ENCODE measurements at places on chromosomes 12 and 14. TPM values are rescaled to one million over a fixed set of nuclear protein-coding genes. Genes with fewer than 3 reads are reported as not detected.

The NPAS3 gene
- total RNA-seq = 0.45 TPM

DNA sequence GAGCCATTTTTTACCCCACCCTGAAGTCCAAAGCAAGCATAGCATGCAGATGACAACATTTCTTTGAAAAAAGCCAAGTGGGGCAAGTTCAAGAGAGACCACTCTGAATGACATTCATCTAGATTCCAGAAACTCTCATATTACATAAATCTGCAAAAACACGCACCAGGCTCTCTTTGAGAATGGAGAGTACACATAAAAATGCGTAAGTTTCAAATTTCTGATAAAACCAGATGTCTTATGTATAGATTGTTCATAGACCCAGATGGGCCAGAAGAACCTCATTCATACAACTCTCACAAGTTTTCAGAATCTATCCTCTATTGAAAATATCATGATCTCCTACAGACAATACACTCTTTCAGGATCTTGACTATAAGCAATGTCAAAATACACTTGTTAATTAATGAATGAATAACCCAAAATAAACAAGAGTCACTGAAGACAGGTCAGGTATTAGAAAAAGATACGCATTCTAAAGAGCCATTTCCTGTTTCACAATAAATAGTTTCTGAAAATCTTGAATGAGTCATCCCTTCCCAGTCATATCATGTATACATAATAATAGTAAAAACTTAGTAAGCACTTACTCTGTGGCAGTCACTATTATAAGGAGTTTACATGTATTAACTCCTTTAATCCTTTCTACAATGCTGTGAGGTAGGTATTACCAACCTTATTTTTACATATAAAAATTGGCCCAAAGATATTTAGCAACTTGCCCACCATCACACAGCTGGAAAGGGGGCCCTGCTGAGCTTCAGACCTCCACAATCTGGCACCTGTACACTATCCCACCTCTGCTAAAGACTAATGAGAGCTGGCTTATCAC, 72.0 kb downstream of the PPP2R5E start:
- H3K27ac ChIP-seq = no peak overlapping the region
- no peak for DNase-seq
- H3K4me3 ChIP-seq = no peak overlapping the region
- H3K36me3 ChIP-seq = no peaks in the 10 kb centered on the region

The SERPINA3 gene
- total RNA-seq = 77.2 TPM

DNA sequence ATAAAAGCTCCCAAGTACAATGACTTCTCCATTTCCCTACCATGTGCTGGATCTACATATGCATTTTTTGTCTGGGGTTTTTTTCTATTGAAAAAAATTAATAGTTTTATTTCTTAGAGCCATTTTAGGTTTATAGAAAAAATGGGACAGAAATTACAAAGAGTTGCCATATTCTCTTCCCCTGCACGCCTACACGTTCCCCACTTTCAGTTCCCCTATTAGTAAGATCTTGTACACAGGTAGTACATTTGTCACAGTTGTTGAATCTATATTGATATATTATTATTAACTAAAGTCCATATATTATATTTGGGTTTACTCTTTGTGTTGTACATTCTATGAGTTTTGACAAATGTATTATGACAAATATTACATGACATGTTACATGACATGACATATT, 35.7 kb downstream of the SIX6 start:
- no peaks in the 10 kb centered on the region for H3K27me3 ChIP-seq
- no peak for DNase-seq
- H3K4me1 ChIP-seq = no peaks in the 10 kb centered on the region
- no peak overlapping the region for H3K27ac ChIP-seq
- H3K36me3 ChIP-seq = no peaks in the 10 kb centered on the region

- H3K4me3 ChIP-seq = no peak overlapping the region
- H3K27ac ChIP-seq = no peak overlapping the region
- no peaks in the 10 kb centered on the region for H3K4me1 ChIP-seq
- DNase-seq = no peak
- peaks cover 88% of the 10 kb centered on the region for H3K36me3 ChIP-seq
These were observed 24.6 kb downstream of the KCTD10 start for GRCh38 chr12:109452489-109452888.

DNA sequence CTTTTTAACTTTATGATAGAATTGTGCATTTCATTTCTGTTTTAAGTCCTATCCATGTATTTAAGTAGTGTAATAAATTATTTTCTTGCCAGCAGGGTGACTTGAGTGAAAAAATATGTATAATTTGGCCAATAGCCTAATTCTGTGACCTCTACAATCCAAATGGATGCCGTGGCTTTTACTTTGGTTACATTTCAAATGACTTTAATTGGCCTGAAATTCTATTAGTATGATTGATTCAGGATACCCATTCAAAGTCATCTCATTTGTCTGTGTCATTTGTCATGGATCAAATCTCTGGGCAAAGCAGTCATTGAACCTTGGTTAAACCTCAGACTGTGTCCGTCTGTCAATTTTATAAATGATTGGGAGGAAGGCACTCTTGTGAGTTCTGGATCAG, 29.6 kb downstream of the CRADD start:
- no peak overlapping the region for H3K4me3 ChIP-seq
- peaks cover 40% of the 10 kb centered on the region for H3K4me1 ChIP-seq
- no peak overlapping the region for H3K27ac ChIP-seq
- no peaks in the 10 kb centered on the region for H3K36me3 ChIP-seq
- DNase-seq = no peak

The SRGAP1 gene
- 8.9 TPM for total RNA-seq

DNA sequence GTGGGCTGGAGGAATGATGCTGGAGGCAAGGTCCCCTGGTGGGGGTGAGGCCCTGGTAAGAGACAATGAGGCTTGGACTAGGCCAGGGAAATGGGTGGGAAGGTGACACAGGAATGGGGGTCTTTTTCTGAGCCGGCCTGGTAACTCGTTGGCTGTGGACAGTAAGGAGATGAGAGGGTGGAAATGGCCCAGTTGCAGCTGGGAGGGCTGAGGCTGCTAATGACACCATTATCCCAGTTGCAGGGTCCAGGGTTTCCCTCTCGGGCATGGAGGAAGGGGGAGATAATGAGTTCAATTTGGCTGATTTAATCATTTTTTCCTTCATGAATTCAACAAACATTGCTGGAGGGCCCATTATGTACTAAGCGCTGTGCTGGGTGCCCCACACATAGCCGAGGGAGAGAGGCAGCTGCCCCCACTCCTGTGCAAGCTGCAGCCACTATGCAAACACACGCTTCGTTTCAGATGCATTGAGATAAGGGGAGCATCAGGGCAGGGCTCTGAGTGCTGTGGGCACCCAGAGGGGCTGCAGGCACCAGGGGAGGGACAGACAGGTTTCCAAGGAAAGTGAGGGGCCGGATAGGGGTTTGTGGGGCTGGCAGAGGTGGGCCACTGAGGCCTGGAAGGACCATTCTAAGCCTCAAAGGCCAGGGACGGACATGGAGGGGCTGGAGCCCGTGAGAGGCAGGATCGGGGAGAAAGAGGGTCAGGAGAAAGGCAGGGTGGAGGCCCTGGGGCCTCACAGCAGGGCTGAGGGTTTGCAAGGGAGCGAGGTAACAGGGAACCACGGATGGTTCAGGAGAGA, 43.2 kb upstream of the MEG3 start:
- no peak for DNase-seq
- H3K4me3 ChIP-seq = no peak overlapping the region
- peaks cover 14% of the 10 kb centered on the region for H3K27me3 ChIP-seq
- no peaks in the 10 kb centered on the region for H3K4me1 ChIP-seq

DNA sequence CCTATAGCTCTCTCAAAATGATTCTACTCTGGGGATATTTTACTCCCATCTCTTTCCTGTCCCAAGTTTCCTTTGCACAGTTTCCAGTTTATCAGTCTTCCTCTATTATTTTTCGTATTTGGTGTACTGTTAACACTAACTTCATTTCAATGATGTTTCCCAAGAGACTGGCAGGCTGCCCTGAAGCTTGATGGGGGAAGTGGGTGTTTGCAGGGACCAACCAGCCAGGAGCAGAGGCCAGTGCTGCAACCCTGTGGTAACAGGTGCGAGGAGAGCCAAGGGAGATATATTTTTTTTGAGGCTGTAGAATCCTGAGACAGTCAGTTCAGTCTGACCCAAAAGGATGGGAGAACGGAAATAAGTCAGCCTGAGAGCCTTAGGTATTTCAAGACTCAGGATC, 11.8 kb upstream of the CEBPE start:
- H3K27ac ChIP-seq = no peak overlapping the region
- H3K4me3 ChIP-seq = no peak overlapping the region
- no peaks in the 10 kb centered on the region for H3K27me3 ChIP-seq
- H3K36me3 ChIP-seq = peaks cover 28% of the 10 kb centered on the region
- H3K4me1 ChIP-seq = peaks cover 28% of the 10 kb centered on the region

DNA sequence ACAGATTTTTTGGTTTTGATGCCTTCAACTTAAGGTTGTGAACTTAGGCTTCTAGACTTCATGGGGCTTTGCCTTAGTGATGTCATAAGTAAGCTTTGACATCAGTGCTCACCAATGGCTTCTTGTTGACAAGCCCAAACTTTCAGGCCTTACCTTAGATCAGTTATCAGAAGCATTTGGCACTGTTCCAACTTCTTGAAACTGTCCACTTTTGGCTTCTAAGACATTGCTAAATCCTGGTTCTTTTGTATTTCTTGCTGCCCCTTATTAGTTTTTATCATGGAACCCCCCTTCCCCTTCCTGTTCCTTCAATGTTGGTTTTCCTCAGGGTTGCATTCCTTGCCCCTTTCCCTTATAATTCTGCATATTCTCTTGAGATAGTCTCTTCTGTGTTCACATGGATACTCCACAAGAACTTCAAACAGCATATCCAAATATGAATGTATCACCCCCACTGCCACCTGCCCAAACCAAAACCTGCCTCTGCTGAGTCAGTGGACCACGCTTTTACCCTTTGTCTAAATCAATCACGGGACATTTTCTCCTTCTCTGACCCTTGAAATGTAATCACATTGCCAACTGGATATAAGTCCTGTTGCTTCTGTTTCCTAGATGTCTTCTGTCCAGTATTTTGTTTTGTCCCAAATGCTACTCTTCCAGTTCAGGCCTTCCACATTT, 7.9 kb downstream of the PFKM start:
- no peaks in the 10 kb centered on the region for H3K4me1 ChIP-seq
- no peak for DNase-seq
- H3K27ac ChIP-seq = no peak overlapping the region

DNA sequence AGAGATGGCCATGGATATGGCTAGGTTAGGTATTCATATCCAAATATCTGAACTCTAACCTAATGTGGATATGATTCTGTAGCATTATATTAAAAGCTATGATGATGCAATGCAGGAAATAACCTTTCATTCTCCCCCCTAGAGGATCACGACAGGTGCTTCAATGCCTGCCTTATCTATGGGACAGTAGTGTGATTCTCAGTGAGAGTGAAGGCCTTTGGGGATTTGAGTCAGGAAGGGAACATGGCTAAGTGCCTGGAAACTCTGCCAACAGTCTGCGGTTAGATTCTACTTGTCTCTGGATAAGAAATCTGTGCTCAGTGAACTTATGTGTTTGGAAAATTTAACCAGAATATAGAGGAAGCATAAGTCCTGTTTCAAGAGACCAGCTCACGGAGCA, 81.8 kb downstream of the SLC38A1 start:
- H3K27ac ChIP-seq = no peak overlapping the region
- H3K4me3 ChIP-seq = no peak overlapping the region
- peaks cover 11% of the 10 kb centered on the region for H3K4me1 ChIP-seq

The KRT8 gene
- total RNA-seq = 58.1 TPM

The GOLGA3 gene
- 98.4 TPM for total RNA-seq

DNA sequence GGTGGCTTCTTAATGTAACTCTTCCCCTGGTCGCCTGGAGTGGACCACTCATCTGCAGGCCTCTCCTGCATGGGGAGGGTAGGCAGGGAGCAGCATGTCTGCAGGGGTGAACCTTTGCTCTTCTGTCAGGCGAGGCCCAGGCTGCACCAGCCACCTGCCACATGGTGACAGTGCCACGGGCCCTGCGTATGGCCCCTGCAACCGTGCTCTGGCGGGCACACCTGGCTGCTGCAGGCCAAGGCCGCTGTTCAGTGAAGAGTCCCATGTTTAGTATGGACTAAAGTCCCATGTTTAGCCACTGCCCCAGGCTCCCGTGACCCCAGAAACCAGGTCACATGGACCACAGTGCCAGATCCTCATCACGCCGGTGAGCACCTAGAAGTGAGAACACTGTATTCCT, 187.0 kb downstream of the ADGRD1 start:
- H3K36me3 ChIP-seq = no peaks in the 10 kb centered on the region
- no peak for DNase-seq
- no peak overlapping the region for H3K4me3 ChIP-seq
- H3K27ac ChIP-seq = no peak overlapping the region

The RAB21 gene
- total RNA-seq = 38.5 TPM

DNA sequence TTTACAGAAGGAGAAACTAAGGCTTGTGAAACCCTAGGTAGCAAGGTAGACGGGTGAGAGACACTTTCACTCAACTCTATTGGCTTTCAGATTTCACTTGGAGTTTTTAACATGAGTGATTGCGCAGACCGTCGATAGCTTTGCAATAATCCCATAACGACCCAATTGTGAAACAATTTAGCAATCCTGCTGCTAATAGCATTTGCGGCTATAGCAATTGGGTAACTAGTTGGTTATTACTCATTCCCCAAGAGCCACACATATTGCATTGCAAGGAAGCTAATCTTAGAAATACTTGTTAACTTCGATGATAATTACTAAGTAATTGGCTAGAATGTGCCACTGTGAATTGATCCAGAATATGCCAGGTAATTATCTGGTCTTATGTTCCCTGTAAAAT, 159.9 kb upstream of the NOS1 start:
- H3K4me1 ChIP-seq = no peaks in the 10 kb centered on the region
- H3K4me3 ChIP-seq = no peak overlapping the region
- no peak overlapping the region for H3K27ac ChIP-seq
- H3K27me3 ChIP-seq = peaks cover 5% of the 10 kb centered on the region
- no peak for DNase-seq
- H3K36me3 ChIP-seq = no peaks in the 10 kb centered on the region

GRCh38 chr12:49511410-49511809, 27.4 kb upstream of the KCNH3 start:
- no peak overlapping the region for H3K4me3 ChIP-seq
- no peak overlapping the region for H3K27ac ChIP-seq
- peaks cover 3% of the 10 kb centered on the region for H3K36me3 ChIP-seq
- peaks cover 4% of the 10 kb centered on the region for H3K4me1 ChIP-seq
- no peak for DNase-seq

The KITLG gene
- 10.5 TPM for total RNA-seq

- H3K27ac ChIP-seq = no peak overlapping the region
- no peaks in the 10 kb centered on the region for H3K36me3 ChIP-seq
- no peaks in the 10 kb centered on the region for H3K27me3 ChIP-seq
- no peak for DNase-seq
- H3K4me1 ChIP-seq = peaks cover 16% of the 10 kb centered on the region
These were observed 385.9 kb downstream of the EGLN3 start for GRCh38 chr14:33564774-33565630.

DNA sequence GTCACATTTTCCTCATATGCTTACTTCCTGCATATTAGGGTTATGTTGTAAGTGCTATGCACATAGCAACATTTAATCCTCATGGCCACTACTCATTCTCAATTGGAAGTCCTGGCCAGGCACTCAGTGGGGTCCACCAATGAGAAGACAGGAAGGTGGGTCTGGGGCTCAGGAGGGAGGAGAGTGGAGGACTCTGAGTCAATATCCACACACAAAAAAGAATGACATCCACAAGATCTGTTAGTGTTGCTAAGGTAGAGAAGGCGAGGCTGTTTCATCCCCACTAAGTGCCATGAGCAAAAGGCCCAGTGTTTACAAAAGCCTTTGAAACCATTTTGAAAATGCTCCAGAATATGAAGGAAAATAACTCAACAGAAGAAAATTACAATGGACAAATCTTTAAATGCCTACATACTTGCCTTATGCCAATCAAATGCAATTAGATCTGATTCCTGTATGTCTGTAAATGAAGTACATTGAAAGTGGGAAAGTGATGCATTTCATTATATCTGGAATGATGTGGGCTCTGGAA, 53.9 kb downstream of the EID3 start:
- no peaks in the 10 kb centered on the region for H3K36me3 ChIP-seq
- no peaks in the 10 kb centered on the region for H3K4me1 ChIP-seq
- DNase-seq = no peak
- H3K4me3 ChIP-seq = no peak overlapping the region
- H3K27me3 ChIP-seq = no peaks in the 10 kb centered on the region

The NFYB gene
- 27.4 TPM for total RNA-seq

All from suprapubic skin (tissue), 4 donors.